Spinal cord (tissue), 10 donors: ENCODE measurements at places on chromosomes 13 and 19. TPM values are rescaled to one million over a fixed set of nuclear protein-coding genes. Genes with fewer than 3 reads are reported as not detected.

The GPC5 gene
- polyA plus RNA-seq = 17.8 TPM

DNA sequence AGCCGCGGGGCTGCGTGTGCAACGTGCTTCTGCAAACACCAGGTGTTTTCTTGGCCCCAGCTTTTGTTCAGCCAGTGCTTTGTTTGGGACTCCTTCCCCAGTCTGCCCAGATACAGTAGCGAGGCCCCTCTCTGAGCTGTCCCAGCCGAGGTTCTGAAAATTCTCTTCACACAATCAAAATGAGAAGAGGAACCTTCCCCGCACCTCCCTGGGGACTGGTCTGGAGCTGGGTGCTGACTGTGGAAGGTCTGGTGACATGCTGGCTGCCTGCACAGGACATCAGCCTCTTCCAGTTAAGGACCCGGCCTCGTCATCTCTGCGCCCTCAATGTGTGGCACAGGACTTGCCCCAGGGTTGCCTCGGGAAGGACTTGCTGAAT, 4.2 kb downstream of the ATP4A start:
- DNase-seq = no peak

GRCh38 chr19:5592531-5593342, 25.0 kb upstream of the TINCR start:
- no peak for DNase-seq

- no peak for DNase-seq
These were observed 32.6 kb downstream of the RAB20 start for GRCh38 chr13:110528911-110529310.

DNA sequence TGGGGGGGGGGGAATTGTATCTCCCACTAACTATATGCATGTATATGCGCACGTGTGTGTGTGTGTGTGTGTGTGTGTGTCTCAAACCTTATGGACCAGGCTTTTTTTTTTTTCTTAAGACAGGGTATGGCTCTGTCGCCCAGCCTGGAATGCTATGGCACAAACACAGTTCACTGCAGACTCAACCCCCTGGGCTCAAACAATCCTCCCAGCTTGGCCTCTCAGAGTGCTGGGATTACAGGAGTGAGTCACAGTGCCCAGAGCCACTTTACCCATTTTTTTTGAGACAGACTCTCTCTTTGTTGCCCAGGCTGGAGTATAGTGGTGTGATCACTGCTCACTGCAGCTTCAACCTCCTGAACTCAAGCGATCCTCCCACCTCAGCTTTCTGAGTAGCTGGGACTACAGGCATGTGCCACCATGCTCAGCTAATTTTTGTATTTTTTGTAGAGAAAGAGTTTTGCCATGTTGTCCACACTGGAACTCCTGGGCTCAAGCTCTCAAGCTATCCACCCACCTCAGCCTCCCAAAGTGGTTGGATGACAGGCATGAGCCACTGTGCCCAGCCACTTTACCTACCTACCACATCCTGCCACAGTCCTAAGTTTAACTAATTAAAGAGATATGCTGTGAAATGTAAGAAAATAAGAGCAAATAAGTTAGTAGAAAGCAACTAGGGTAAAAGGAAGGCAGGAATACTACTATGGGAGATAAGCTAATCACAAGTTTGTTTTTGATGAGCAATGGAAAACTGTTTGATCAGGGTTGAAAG, 2.4 kb downstream of the ZMYM5 start:
- no peak for DNase-seq
